Smooth muscle cell of bladder (primary cell): ENCODE measurements at places on chromosomes 11 and 22. TPM values are rescaled to one million over a fixed set of nuclear protein-coding genes. Genes with fewer than 3 reads are reported as not detected.

Gene SCGB2A2
- total RNA-seq = not detected in 2 replicates

Gene NRXN2
- 0.57 and 0.74 TPM in 2 replicates for total RNA-seq

Gene SLC15A3
- 13.8 and 15.8 TPM in 2 replicates for total RNA-seq

Gene PIWIL4
- total RNA-seq = 1.1 and 1.6 TPM in 2 replicates

Gene TMEM132A
- total RNA-seq = 23.9 and 28.6 TPM in 2 replicates

Gene CCDC134
- total RNA-seq = 6.7 and 7.0 TPM in 2 replicates

Gene BCR
- 24.2 and 30.2 TPM in 2 replicates for total RNA-seq

Gene TEX54
- not detected in 2 replicates for total RNA-seq

Gene AQP11
- total RNA-seq = 2.8 and 6.0 TPM in 2 replicates
